Stimulated activated CD4-positive, alpha-beta T cell treated with anti-CD3 and anti-CD28 coated beads, Interleukin-15, amount 100 ng/mL, for 1 hour (primary cell): ENCODE measurements at places on chromosomes 16 and 17.
A peak's percentile ranks its signal among the peaks of the same experiment; 100 is the strongest.

GRCh38 chr17:32142857-32143526, 690 bp downstream of the RHOT1 start:
- DNase-seq = no peak

GRCh38 chr17:30346221-30346795, 12.5 kb upstream of the TMIGD1 start:
- DNase-seq = no peak

DNA sequence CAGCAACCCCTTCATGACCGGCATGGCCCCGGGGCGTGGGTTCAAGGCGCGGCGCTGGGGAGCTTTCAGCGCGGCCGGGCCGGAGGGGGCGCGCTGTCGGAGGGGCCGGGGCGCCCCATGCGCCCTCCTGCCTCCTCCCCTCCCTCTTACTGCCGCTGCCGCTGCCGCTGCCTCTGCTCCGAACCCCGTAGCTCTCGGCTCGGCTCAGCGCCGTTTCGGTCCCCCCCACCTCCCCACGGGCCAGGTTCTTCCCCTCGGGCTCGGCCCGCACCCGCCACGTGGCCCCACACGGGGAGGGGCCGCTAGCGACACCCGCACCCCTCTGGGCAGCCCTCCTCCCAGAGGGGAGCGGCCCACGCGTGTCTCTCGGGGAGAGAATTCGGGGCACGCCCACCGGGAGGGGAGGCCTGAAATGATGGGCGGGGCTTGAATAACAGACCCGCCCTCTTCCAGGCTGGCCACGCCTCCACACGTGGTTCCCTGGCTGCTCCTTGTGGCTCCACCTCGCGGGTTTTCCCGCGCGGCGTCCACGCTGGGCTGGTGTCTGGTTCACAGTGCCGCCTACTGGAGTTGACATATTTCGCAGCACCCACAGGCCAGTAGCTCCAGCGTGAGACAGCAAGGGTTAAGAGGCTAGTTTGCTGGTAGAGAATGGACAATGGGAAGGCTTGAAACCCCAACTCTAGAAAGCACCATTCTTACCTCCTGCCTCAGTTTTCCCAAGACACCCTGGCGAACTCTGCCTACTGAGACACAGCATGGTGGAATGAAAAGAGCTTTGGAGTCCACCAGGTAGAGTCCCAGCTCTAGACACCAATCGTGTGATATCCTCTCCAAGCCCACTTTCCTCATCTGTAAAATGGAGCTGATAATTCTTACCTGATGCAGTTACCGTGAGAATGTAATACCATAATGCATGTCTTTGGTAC, at the start of gene KCNH4:
Gene KCNH4 (minus strand): TSS at position 221 of the 929 bp plus-strand sequence. CDS start 197 bp downstream, at position 24.
- DNase-seq = peak; percentile 84

- DNase-seq = no peak
These were observed 48.0 kb downstream of the PIPOX start for GRCh38 chr17:29090750-29091605.

- no peak for DNase-seq
These were observed 10.3 kb upstream of the ABCC12 start for GRCh38 chr16:48165961-48166578.

DNA sequence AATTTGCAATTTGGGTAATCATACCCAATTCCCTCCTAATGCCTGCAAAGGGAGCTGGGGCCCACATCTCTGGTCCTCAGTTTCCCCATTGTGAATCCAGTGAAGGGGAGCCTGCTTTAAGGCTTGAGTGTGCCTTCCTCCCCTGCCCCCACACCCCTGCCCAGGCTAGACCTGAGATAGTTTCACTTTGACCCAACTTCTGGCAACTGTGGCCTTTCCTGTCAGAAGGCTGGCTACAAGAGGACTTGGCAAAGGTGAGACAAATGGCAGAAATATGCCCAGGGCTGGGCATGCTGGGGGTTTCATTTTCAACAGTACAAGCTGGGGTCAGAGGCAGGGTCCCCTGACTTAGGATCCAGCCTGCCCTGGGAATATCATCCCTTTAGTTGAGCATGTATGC, 10.0 kb downstream of the SOCS1 start:
- DNase-seq = no peak

GRCh38 chr16:27980919-27981700, 82.4 kb downstream of the GSG1L start:
- DNase-seq = no peak

DNA sequence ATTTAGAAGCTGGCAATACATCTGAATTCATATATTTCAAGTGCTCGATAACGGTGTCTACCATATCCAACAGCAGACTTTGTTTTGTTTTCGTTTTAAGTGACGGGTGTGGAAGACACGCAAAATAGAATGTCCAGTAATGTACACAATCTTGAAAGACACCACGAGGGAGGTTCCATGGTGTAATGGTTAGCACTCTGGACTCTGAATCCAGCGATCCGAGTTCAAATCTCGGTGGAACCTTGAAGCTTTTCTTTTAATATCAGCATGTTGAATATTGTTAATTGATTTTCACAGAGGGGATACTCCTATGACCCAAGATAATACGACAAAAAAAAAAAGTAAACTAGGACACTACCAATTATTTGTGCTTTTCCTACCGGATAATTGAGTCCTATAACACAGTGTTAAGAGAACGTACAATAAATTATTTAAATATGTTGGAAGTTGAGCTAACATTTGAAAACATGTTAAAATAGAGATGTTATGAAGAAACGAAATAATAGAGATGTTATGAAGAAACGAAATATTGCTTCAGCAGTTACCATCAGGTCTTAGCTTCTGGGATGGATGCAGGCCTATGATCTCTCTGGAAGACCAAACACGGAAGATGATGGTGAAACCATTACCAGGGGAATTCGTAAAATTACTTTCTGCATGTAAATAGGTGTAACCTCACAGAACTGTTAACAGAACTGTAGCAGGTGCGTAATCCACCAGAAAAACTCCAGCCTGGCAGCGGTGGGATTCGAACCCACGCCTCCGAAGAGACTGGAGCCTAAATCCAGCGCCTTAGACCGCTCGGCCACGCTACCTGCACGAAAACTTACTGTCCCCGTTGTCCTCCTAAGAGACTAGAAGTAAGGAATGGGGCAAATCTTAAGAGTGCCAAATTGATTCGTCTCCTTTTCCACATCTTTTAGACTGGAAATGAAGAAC, 1.5 kb upstream of the ALOXE3 start:
- DNase-seq = peak; percentile 61

DNA sequence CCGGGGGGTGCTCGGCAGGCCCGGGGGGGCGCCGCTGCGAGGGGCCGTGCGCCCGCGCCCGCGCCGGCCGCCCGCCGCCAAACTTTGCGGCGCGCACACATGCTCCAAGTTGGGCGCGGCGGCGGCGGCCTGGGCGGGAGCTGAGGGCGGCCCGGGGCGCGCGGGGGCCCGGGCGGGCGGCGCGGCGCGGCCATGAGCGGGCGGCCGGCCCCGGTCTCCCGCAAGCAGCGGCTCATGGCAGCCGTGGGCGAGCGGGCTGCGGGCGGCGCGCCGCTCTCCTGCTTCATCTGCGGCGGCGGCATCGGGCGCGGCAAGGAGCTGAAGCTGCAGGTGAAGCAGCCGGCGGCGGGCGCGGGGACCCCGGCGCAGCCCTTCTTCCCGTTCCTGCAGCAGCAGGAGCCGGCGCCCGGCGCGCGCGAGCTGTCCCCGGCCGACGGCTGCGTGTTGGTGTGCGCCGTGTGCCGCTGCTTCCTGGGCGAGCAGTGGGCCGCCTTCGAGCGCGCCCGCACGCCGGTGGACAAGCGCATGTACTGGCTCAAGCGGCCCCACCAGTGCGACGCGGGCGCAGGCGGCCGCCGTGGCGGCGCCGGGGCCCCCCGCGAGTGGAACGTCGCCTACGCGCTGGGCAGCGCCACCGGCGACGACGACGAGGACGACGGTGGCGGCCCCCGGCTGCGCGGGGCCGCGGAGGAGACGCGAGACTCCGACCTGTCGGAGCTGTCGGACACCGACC, 57.2 kb upstream of the CIBAR2 start:
- no peak for DNase-seq

DNA sequence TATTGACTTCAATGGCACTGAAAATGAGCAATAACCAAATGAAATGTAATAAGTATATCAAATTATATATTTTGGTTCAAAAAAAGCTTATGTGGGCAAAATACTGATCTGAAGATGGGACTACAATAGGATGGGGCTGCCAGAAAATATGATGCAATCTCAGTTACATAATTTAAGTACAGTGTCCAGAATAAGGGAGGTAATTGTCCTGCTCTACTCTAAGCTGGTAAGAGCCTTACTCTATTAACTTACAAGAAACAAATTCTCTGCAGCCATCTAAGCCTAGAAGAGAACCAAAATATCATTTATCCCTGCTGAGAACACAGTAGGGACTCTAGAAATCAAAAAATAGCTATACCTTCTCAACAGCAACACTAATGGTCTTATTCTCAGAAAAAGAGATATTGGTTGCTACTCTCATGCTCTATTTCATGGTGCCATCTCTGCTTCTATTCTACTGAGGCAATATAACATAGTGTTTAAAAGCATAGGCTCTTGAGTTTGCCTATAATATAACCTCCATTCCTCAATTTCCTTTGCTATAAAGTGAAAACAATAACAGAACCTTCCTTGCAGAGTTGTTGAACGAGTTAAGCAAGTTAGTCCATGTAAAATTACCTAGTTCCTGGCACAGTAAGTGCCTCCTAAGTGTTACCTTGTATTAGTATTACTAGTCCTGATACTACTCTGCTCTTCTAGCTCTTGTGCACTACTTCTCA, 19.9 kb downstream of the NQO1 start:
- no peak for DNase-seq
